A549 treated with AZD2906 at 1 μM for 4 hours (cell line): ENCODE measurements at places on chromosomes 11 and 22. TPM values are rescaled to one million over a fixed set of nuclear protein-coding genes. Genes with fewer than 3 reads are reported as not detected.

The SYTL2 gene
- total RNA-seq, result 6.5 to 15.9 TPM (median 7.0 TPM) in 5 replicates

The POLD3 gene
- 13.6 to 19.1 TPM (median 15.5 TPM) in 5 replicates for total RNA-seq

The PRR5L gene
- 11.2 to 14.7 TPM (median 13.7 TPM) in 5 replicates for total RNA-seq

The POU2AF2 gene
- total RNA-seq, result not detected in 5 replicates

The MFNG gene
- total RNA-seq, result 0.70 to 1.7 TPM (median 1.4 TPM) in 5 replicates

The IGF2 gene
- 1.7 to 2.9 TPM (median 2.4 TPM) in 5 replicates for total RNA-seq

The APOA5 gene
- 0.11 TPM in 1 of 5 replicates, not detected in the others for total RNA-seq

The TMPRSS5 gene
- total RNA-seq, result 0.09 to 0.13 TPM (median 0.12 TPM) in 4 of 5 replicates, not detected in the other

The NXF1 gene
- 38.7 to 55.4 TPM (median 50.7 TPM) in 5 replicates for total RNA-seq

The ZNRD2 gene
- total RNA-seq, result 63.9 to 77.4 TPM (median 76.9 TPM) in 5 replicates

The PPP1CA gene
- 277 to 291 TPM (median 280 TPM) in 5 replicates for total RNA-seq
